ENCODE measurements at places on chromosomes 1 and 21.

- DNase-seq, result no peak
Observed at GRCh38 chr1:234431255-234431654, 47.7 kb downstream of the TARBP1 start.

GRCh38 chr1:66296951-66297350, 237.0 kb upstream of the SGIP1 start:
- no peak for DNase-seq

DNA sequence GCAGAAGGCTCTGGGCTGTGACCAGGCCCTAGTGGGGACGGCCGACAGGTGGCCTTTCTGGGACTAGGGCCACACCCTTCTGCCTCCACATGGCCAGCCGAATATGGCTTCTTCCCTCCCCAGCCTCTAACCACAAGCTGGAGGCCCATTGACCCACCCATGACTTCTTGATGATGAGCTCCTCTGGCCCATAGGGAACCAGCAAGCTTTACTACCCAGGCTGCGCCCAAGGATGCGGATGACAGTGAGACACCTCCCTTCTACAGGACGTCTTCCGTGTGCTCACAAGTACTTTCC, 41.0 kb downstream of the LDLRAD2 start:
- no peak for DNase-seq

GRCh38 chr1:167795810-167796740, 74.3 kb downstream of the MPZL1 start:
- no peak for DNase-seq
